ENCODE measurements at places on chromosomes 3 and 15. TPM values are rescaled to one million over a fixed set of nuclear protein-coding genes. Genes with fewer than 3 reads are reported as not detected.

GRCh38 chr15:100092034-100092433 lies 249.7 kb downstream of the ADAMTS17 start:
- no peak for DNase-seq

GRCh38 chr3:9178697-9179096 lies 70.7 kb downstream of the SRGAP3 start:
- DNase-seq, result no peak

GRCh38 chr15:99466701-99467337 lies 99.0 kb upstream of the MEF2A start:
- peak; percentile 65 for DNase-seq

DNA sequence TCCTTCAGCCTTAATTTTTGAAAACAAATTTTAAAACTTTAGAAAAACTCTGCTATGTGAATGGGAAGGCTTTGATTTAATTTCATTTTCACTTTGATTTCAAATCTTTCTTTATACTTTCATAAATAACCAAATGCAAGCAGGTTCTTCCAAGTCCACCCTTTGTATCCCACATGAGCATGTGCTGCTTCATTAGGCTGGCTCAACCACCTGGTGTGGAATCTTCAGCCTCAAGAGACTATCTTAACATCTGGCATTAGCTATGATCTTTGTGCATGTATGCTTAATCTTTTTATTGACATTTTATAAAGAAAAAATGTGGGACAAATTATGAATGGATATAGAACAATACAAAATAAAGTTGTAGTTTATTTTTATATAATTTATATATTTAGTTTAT lies 81.8 kb upstream of the MLF1 start:
- DNase-seq, result no peak

DNA sequence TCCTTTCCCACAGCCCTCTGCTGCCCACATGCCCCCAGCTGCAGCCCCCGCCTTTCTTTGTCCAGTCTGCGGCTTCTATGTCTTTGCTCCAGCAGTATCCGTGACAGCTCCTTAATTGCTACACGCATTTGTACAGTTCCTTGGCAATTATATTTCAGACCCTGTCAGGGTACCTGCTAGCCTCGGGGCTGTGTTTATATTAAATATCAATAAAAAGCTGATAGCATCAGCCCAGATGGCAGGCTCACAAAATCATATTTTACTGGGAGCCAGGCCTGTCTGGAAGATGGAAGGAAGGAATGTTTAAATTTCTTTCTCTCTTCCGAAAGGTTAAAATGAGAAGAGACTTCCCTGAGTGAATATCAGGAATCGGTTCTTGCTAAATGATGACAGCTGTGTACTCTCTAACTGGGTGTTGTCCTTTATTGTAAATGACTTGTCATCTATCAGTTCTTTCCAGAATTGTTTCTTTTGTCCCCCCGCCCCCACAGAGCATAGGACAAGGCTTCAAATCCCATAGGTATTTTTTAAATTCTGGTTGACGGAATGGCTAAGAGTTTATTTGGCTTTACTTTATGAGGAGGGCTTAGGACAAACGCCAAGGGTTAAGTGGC lies 378.1 kb downstream of the LRTM1 start:
- DNase-seq, result no peak

DNA sequence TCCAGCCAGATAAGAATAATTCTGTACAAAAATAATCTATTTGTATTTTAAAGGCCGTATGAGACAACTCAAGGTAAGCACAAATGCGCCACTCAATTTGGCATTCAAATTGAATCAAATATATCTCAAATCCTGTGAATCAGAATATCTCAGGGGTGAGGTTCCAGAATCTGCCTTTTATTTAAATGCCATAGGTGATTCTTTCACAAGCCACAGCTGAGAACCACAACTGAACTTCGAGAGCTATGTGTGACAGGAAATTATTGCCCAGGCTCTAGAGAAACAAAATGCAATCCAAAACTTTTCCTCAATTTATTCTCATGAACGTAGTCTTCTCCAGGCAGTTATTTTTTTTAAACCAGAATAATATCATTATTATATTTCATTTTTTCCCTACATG lies 11.9 kb downstream of the ATP8B4 start:
- no peak for DNase-seq

- no peak for DNase-seq
Measured at GRCh38 chr3:133489466-133490085, 83.9 kb upstream of the CDV3 start.

DNA sequence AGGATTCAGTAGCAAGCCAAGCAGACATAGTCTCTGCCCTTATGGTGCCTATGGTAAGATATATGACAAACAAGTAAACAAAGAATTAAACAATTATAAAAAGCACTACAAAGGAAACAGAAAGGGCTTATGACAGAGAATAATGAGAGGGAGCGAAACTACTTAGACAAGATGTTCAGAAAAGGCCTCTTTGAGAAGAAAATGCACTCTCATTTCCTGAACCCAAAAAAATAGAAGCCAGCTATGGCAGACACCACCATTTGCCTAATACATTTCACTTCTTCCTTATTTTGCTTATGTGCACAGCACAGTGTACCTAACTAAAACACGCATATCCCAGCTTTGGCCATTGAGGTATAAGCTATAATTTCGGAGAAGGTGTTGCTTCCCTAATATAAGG lies 465.5 kb upstream of the PPP2R3A start:
- no peak for DNase-seq

GRCh38 chr3:157370867-157371266 lies 65.8 kb upstream of the PTX3 start:
- no peak for DNase-seq

- DNase-seq, result no peak
Measured at GRCh38 chr3:19148768-19149091, 420 bp downstream of the KCNH8 start.

Gene KLF15
- 4.4 TPM for total RNA-seq

Gene NISCH
- 83.2 TPM for total RNA-seq
